Pancreas (tissue), 10 donors: ENCODE measurements at places on chromosomes 6 and 20. TPM values are rescaled to one million over a fixed set of nuclear protein-coding genes. Genes with fewer than 3 reads are reported as not detected.

The FOXA2 gene
- total RNA-seq, result 25.3 TPM

DNA sequence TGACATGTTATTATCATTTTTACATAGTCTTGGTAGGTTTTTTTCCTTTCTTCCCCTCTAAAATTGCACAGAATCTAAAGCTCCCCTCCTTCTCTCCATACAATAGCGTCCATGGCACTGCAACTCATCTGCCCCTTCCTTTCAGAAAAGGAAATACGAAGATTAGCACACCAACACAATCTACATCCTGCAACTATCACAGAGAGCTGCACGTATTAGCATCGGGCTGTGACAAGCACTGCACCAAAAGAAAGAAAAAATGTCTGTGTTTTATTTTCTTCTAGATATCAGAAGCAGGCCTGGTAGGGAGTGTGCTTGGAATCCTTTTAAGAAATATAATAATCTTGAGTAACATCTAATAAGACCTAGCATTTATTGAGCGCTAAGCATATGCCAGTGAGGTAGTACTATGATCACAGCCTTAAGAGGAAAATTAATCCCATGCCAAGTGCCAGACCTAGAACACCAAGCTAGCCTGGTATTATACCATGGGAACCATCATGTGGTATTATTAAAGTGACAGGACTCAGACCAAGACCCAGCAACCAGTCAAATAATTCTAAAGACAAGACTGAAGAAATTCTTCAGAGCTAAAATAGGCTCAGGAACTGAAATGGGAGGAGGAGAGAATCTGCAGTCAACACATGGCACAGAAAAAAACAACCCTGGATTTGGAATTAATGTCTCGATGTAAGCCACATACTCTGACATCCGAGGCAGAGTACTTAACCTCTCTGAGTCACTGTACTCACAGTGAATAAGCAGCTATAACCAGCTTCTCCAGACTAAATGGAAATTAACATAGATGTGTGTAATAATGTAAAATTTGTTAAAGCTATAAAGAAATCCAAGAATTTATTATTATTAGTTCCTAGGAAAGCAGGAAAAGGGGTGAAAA is 124.3 kb downstream of the IPCEF1 start:
- H3K27me3 ChIP-seq, result no peaks in the 10 kb centered on the region
- no peak overlapping the region for H3K4me3 ChIP-seq
- DNase-seq, result no peak
- no peaks in the 10 kb centered on the region for H3K4me1 ChIP-seq

GRCh38 chr6:51112731-51113130 is 294.1 kb downstream of the TFAP2B start:
- H3K4me3 ChIP-seq, result no peak overlapping the region
- H3K27me3 ChIP-seq, result no peaks in the 10 kb centered on the region
- H3K4me1 ChIP-seq, result no peaks in the 10 kb centered on the region
- no peak for DNase-seq
- H3K27ac ChIP-seq, result no peak overlapping the region
- H3K36me3 ChIP-seq, result no peaks in the 10 kb centered on the region

DNA sequence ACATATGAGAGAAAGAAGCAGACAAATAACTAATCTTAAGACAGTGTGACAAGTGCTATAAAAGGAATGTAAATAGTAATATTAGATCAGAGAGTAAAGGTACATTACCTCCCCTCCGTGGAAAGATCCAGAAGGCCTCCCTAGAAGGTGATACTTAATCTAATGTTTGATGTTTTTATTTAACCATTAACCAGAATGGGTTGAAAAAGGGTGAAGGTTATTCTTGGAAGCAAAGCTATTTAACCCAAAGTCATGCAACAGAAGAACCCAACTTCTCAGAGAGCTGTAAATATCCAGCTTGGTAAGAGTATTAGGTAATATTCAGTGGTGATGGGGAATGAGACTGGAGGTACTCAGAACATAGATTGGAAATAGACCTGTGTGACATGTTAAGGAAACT is 68.0 kb upstream of the HIVEP1 start:
- no peaks in the 10 kb centered on the region for H3K36me3 ChIP-seq
- no peaks in the 10 kb centered on the region for H3K27me3 ChIP-seq
- no peak overlapping the region for H3K27ac ChIP-seq
- peaks cover 14% of the 10 kb centered on the region for H3K4me1 ChIP-seq

DNA sequence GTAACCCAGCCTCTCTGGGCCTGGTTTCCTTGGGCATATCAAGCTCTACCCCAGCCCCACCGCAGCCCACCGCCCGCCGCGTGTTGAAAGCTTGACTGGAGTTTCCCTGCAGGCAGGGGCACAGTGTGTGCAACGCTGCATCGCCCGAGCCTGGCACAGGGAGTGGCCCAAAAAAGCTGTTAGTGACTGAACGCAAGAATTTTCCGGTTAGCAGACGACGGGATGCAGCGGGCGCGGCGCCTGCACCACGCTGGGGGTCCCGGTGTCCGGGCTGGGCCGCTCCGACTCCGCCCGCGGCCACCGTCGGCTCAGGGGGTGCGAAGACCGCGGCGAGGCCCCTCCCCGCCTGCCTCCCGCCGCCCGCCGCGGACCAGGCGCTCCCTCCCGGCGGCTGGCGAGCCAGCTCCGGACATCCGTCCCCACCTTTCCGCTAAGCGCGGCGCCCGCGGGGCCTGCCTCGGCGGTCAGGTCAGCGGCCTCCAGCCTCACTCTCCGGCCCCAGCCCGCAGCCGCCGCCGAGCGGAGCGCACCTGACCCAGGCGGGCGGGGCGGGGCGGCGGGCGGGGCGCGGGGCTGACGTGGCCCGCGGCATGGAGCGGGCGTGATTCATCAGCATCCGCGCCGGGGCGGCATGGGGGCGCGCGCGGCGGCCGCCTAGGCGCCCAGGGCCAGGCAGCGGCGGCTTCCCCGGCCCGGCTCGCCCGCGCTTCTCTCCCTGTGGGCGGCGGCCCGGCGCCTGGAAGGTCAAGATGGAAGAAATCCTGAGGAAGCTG is at the start of gene ARFGEF3:
ARFGEF3 (plus strand) TSS at position 602 of the 773 bp plus-strand sequence; CDS start at position 750, 148 bp downstream.
- peak within 1 kb of the TSS; percentile 69 for H3K27ac ChIP-seq
- H3K4me3 ChIP-seq, result peak within 1 kb of the TSS; percentile 76
- no peaks in the 10 kb centered on the region for H3K4me1 ChIP-seq
- no peaks in the 10 kb centered on the region for H3K36me3 ChIP-seq
- no peaks in the 10 kb centered on the region for H3K27me3 ChIP-seq
- peak; percentile 88 for DNase-seq

GRCh38 chr6:83132121-83132520 is 60.9 kb downstream of the PGM3 start:
- H3K4me1 ChIP-seq, result no peaks in the 10 kb centered on the region
- H3K4me3 ChIP-seq, result no peak overlapping the region
- H3K27me3 ChIP-seq, result no peaks in the 10 kb centered on the region
- no peak overlapping the region for H3K27ac ChIP-seq

The ABHD16B gene
- total RNA-seq, result not detected

The OTOR gene
- total RNA-seq, result not detected

DNA sequence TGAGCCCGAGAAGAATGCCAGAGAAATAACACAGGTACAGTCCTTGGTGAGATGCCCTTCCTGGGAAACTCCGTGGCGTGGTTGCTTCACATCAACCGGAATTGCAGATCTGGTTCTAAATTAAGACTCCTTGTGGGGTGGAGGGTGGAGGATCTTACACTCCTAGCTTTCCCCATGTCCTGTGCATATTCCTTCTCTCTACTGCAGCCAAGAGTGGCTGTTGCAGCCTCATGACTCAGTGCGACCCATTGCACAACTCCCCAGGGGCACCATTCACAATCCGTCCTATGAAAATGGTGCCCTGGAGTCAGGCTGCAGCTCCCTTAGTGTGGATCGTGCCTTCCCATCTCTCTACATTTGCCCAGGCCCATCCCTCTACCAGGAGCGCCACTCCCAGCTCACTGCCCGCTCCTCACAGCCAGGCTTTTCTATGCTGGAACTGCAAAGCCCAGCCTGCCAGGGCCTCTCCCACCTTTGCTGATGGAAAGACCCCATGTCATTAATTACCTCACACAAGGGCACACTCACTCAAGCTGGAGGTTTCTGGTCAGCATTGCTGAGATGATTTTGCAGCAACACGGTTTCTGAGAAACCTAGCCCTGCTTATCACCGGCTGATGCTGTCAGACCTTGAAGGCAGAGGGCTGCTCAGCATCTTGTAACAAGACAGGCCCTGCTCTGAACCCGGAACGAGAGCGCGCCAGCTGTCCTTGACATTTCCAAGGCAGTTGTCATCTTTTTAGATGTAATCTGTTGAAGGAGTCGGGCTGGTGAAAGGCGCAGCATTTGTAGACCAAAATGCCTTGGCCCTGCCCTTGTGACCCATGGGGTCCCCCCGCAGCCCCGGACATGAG is 39.7 kb downstream of the SIRPA start:
- no peaks in the 10 kb centered on the region for H3K36me3 ChIP-seq
- no peak overlapping the region for H3K4me3 ChIP-seq
- DNase-seq, result no peak
- H3K4me1 ChIP-seq, result no peaks in the 10 kb centered on the region
- no peak overlapping the region for H3K27ac ChIP-seq

The HNF4A gene
- 21.7 TPM for total RNA-seq

- no peak overlapping the region for H3K4me3 ChIP-seq
- no peaks in the 10 kb centered on the region for H3K27me3 ChIP-seq
- peaks cover 5% of the 10 kb centered on the region for H3K4me1 ChIP-seq
These were observed 42.0 kb downstream of the TGM2 start for GRCh38 chr20:38123021-38123587.

- no peak overlapping the region for H3K27ac ChIP-seq
- H3K4me3 ChIP-seq, result no peak overlapping the region
- no peak for DNase-seq
- peaks cover 6% of the 10 kb centered on the region for H3K4me1 ChIP-seq
- no peaks in the 10 kb centered on the region for H3K36me3 ChIP-seq
These were observed 1.6 kb upstream of the RAET1E start for GRCh38 chr6:149899486-149899885.

DNA sequence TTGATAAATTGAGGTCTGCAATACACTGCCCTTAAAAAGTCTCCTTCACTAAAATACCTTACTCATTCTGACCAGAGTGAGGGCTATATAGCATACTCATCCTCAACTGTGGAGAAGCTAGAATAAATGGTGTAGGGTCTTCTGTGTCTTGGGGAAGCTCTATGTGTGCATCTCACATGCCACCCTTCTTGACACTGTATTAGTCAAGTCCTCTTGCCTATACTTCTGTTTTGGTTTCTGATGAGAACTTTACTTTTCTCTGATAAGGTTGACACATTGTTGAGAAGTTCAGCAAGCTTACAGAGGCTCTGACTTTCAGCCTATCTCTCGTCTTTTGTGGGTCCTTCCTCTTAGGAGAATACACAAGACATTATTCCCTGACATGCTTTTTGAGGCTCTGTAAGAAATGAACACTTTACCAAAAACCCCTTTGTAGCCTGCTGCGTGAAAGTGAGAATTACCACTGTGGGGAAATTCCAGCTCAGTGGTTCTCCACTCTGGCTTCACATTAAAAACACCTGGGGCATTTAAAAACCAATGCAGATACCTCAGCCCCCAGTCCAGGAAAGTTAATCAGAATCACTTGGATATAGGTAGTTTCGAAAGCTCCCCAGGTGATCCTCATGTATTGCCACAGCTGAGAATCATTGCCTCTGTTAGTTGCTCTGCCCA is 372.1 kb upstream of the HS3ST5 start:
- H3K27me3 ChIP-seq, result no peaks in the 10 kb centered on the region
- H3K4me1 ChIP-seq, result no peaks in the 10 kb centered on the region
- DNase-seq, result no peak
- H3K4me3 ChIP-seq, result no peak overlapping the region
- no peak overlapping the region for H3K27ac ChIP-seq
- H3K36me3 ChIP-seq, result no peaks in the 10 kb centered on the region

DNA sequence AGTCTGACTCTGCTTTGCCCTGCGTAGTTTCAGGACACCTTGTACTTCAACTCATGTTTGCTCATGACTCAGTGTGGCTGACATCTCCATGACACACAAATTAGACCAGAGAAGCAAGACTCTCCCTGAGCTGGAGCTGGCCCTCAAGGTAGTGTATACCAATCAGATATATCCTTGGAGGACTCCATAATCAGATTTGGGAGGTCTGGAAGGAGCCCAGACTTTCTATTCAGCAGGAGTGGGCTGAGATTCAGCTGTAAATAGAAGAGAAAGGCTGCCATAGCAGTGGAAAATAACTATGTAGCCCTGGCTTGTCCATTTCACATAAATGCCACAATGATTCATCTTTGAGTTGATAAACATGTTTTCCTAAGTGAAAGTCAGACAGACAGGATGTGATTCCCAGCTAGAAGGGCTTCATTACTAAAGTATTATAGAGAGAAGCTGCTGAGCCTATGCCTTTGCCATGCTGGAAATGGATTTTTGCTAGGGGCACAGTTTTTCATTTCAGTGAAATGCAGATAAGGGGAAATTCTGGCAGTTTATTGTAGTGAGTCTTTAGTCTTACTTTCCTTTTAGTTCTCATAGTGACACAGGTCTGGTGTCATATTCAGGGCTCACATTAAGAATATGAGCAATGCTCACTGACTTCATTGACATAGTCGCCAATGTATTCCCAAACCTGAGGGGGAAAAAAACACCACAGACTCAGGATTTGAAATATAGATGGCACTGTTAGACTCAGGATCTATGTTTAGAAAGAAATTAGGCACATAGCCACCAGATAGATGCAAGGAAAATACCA is 95.3 kb downstream of the CLVS2 start:
- DNase-seq, result no peak
- no peaks in the 10 kb centered on the region for H3K27me3 ChIP-seq
- no peak overlapping the region for H3K4me3 ChIP-seq
- H3K4me1 ChIP-seq, result no peaks in the 10 kb centered on the region

The ALDH8A1 gene
- 0.70 TPM for total RNA-seq
